ENCODE measurements at places on chromosomes 1 and 21.

GRCh38 chr21:34561806-34562205 is 49.8 kb upstream of the KCNE1 start:
- DNase-seq: no peak

- no peak for DNase-seq
Measured at GRCh38 chr1:247442164-247442563, 15.7 kb downstream of the OR2B11 start.

DNA sequence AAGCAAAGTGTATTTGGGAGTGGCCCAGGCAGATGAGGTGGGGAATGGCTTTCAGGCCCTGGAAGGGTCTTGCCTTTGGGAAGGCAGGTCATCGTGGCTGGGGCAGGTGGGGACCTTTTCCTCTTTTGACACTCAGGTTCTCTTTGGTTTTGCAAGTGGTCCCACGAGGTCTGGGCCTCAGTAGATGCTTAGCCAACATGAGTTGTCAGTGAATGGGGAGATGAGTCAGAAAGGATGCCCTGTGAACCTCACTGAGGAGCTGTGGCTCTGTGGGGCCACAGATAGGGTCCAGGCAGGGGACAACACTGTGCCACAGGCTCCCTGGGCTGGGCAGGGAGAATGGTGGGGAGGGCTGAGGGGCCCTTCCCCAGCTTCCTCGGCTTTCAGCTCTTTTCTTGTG is 19.0 kb downstream of the ARHGEF10L start:
- DNase-seq: no peak

GRCh38 chr1:30962609-30963508 is 54.3 kb upstream of the SDC3 start:
- DNase-seq: no peak

DNA sequence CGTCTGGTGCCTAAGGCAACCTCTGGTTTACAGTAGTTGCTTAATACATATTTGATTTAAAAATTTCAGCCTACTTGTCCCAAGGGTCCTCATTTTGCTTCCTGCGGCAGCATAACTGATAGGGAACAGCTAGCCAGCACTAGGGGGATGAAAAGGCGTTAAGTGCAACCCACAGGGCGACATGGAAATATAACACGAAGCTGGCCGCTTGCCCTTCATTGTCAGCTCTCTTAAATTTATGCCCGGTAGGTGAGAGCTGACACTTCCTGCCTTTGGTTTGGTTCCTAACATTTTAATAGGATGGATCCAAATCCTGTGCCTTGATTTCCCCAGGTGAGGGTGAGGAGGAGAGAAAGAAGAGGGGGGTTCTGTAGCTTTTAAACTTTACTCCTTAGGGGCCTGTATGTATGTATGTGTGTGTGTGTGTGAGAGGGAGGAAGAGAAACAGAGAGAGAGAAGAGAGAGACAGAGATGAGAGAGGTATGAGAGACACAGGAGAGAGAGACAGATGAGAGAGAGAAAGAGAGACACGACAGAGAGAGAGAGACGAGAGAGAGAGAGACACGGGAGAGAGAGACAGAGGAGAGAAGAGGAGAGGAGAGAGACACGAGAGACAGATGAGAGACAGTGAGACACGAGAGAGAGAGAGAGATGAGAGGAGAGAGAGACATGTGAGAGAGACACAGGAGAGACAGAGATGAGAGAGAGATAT is 938 bp upstream of the ACTN2 start:
- DNase-seq: no peak

Data from cortex of kidney (tissue), 1 donor.